ENCODE measurements at places on chromosomes 4 and X.

GRCh38 chr4:113292371-113293042 is 243.1 kb downstream of the ANK2 start:
- no peak for DNase-seq

DNA sequence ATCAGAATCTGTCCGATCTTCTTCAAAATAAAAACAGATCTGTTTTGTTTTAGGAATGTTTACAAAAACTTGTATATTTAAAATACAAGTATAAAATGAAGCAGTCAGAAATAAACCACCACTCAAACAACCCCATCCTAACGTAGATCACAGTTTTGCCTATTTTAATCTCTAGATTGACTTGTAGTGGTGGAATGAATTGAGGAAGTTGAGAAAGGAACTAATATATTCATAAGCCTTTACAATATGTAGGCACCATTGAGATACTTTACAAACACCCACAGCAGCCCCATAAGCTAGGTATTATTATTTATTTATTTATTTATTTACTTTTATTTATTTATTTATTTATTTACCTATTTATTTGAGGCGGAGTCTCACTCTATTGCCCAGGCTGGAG is 52.3 kb upstream of the KLF3 start:
- no peak for DNase-seq

DNA sequence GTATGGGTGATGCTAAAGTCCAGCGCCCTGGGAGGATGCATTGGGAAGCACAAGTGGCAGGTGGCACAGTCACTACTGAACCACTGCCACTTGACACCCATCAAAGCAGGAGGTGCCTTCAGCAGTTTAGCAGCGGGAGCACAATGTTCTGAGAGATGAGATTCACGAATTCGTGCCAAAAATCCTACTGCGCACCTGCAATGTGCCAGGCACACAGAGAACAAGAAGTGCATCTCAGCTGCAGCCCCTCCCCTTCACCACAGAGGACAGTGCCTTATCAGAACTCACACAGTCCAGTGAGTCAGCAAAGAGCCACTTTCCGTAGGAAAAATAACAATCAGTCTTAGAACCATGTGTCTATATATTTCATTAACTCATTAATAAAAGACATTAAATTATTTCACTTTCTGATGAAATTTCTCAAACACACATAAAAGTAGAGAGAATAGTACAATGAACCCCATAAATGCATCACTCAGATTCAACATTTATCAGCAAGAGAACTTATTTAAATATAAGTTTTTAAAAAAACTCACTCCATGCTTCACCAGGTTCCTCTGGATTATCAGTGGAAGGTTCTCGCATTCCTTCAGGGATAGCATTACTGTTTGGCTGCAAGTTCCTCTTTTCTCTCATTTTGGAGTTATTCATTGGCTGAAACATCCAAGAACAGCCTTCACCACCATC is 47.0 kb downstream of the BEND2 start:
- no peak for DNase-seq

DNA sequence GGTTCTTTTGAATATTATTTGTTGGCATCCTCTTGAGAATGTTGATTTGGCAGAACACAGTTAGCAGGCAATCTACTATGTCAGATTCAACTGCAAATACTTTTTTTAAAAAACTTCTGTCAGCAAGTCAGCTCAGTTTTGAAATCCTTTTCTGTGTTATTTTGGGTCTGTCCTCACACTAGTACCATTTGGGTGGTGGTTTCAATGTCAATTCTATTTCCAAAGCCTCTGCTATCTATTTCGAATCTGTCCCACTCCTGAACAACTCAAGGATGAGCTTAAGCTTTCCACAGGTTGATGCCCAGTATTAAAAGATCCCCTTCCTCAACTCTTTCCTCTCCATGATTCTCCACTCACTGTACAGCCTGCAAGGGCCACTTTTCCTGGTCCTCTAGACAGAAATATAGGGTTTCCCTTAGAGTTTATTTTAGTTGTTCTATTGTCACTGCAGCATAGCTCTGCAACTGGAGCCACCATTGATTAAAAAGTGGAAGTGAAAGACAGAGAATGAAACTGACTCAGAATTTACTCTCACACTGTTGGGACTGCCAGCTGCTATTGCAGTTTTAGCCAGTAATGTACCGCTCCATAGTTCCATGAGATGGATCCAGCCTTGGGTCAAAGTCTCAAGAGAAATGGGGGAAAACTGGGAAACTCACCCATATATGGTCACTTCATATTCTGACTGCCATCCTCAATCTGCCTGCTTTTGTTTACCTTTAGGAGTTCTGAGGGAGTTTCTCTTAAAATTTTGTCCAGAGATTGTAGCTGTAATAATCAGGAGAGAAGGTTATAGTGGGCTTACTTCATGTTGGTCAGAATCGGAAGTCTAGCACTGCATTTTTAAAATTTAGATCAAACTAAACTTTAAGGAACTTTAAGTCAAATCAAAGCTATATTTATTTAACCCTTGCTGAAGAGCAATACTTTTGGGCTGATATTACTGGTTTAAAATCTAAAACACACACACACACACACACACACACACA is 14.6 kb downstream of the HDX start:
- no peak for DNase-seq

- peak; percentile 52 for DNase-seq
Measured at GRCh38 chrX:41921492-41922430, 1.6 kb downstream of the CASK start.

- DNase-seq = no peak
Measured at GRCh38 chrX:119407681-119408080, 8.5 kb downstream of the SLC25A43 start.

GRCh38 chr4:184838249-184839074 is 12.7 kb upstream of the ACSL1 start:
- no peak for DNase-seq

- DNase-seq = peak; percentile 65
Measured at GRCh38 chr4:37383579-37384229, 139.2 kb downstream of the NWD2 start.

- DNase-seq = no peak
Measured at GRCh38 chr4:129429581-129430320, 333.8 kb downstream of the C4orf33 start.

- DNase-seq = no peak
Measured at GRCh38 chr4:76989391-76990061, 40.0 kb downstream of the SEPTIN11 start.

DNA sequence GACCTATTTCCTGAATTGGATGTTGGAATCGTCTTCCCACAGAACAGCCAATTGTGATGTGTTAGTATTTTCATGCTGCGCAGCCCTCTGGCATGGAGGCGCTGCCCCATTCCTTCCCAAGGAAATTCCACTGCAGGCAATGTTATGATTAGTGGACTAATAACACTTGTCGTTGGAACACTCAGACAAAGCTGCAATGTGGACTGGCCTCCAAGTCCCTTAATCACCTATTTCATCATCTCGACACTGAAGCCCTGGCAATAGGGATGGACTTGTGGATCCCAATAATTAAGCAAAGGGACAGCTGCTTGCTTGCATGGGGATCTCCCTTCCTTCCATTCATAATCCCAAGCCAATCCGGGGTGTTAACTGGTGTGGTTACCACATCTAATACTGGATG is 78.8 kb upstream of the PLAC1 start:
- no peak for DNase-seq

DNA sequence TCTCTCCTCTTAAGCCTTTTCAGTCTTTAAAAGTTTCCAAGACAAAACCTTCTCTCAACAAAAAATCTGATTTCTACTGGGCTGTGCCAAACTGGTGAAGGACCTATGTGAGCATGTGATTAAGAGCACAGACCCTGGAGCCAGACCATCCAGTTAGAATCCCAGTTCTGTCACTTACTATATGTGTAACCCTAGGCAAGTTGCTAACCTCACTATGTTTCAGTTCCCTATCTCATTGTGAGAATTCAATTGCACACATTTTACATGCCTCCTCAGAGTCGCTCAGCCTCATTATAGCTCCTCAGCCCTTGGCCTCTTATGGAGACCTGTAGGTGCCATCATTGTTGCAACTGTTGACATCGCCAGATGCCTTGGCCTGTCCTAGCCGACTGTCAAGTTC is 54.1 kb upstream of the VEGFD start:
- no peak for DNase-seq

- peak; percentile 62 for DNase-seq
Measured at GRCh38 chrX:20374900-20375438, 108.3 kb upstream of the RPS6KA3 start.

DNA sequence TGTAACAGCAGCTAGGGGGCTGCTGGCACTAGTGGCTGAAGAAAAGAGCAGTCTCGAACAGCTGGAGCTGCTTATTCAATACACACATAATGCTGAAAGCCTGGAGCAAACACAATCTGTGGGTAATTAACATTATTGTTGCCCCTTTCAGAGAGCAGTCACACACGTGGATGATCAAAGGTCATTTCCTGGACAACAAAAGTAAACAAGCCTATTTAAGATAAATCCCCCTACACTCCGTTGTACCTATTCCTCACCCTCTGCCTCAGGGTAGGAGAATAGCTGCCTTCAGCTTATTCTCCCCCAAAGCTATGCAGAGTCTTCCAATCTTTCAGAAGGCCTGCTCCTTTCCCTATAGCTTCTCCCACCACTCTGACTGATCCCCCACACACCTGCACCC is 803.9 kb downstream of the C4orf33 start:
- no peak for DNase-seq

GRCh38 chr4:68342134-68342533 is 7.8 kb downstream of the YTHDC1 start:
- no peak for DNase-seq

DNA sequence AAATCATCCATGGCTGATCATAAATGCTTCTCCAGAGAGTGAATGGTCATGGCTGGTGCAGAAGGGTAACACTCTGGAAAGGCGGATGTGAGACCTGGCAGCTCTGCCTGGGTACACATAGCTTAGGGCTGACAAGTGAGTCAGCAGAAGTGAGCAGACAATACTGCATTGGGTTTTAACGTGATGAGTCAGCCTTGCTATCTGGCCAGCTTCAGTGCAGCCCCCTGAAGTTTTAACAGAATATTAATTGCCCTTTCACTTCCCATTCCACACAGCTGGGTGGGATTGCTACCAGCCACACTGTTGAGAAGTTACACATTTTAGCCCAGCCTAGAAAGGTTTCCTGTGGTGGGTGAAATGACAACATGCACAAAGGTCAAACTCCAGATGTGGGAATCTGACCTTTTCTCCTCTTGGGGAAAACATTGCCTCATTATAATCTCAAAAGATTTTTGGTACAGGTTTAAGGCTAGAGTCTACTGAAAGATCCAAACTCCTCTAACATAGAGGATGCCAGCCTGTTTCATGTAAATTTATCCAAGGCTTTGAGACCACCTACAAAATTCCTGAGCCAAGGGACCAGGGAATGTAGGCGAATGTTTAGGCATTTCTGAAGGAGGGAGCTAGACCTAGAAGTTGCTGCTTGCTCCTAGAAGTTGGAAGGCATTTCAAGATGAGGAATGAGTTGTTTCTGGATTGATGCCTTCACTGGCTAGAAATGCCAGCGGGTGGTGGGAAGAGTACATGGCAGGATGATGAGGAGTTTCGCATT is 230.3 kb upstream of the PGRMC2 start:
- DNase-seq = peak; percentile 96

GRCh38 chr4:133150486-133151340 is 1.6 kb downstream of the PCDH10 start:
- no peak for DNase-seq

GRCh38 chrX:20382082-20382481 is 115.4 kb upstream of the RPS6KA3 start:
- no peak for DNase-seq

- DNase-seq = no peak
Measured at GRCh38 chr4:60500810-60501209, 699.3 kb upstream of the ADGRL3 start.

DNA sequence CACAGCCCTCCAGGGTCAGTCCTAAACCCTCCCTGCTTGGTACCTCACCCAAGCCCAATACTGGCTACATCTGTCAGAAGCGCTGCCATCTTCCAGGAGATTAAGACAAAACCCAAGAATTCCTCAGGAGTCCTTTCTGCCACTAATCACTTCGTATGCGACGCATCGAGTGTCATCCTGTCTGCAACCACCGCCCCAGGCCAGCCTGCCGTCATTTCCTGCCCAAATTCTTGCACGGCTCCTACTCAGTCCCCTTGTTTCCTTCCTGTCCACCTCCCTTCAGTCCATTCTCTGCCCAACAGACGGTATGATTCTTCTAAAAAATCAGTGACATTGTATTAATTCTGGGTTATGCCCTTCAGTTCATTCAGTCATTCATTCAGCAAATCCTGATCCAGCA is 113.6 kb downstream of the NFKB1 start:
- DNase-seq = no peak

DNA sequence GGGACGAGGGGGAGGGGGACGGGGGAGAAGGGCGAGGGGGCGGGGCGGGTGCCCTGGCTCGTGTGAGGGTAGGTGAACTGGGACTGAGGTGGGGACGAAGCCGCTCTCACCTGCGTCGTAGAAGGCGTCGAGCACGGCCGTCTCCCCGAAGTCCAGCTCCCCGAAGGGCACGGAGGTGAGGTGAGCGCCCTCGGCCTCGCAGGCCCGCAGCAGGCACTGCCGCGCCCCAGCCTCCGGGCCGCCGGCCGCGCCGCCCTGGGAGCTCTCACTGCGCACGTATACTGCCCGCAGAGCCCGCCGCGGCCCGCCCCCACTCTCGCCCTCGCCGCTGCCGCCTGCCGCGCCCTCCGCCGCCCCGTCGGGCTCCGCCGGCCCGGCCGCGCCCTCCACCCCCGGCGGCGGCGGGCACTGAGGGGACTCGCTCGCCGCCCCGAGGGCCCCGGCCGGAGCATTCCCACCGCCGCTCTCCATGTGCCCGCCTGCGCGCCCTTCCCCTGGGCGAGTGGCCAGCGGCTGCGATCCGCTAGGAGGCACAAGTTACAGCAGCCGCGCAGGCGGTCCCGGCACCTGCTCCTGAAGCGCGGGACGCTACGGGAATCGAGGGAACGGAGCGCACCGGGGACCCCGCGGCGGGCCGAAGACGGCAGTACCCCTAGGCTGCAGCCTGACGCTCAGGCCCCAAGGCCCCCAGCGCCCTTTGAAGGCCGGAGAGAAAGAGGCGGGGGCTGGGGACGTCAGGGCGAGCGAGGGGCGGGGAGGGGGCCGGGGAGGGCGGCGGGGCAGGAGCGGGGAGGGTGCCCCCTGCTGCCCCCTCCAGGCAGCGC is at the start of gene MAP3K15:
TSS of gene MAP3K15 (minus strand) at position 718 of the 824 bp plus-strand sequence. CDS start at position 471, 247 bp downstream.
- DNase-seq = peak; percentile 66
